Epithelial cell of esophagus (primary cell): ENCODE measurements at places on chromosomes 4 and X.

DNA sequence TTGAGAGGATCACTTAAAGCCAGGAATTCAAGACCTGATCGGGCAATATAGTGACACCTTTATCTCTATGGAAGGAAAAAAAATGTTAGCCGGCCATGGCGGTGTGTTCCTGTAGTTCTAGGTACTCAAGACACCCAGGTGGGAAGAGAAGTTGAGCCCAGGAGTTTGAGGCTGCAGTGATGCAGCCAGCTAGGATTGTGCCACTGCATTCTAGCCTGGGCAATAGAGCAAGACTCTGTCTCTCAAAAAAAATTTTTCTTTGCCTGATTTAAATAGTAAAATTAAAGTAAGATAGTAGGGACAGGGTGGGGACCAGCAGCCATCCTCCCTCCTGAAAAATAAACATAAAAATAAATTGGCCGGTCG, 16.9 kb upstream of the FAM47E start:
- DNase-seq = no peak

- peak; percentile 23 for DNase-seq
Measured at GRCh38 chr4:144645631-144646522, at the start of gene HHIP. TSS of gene HHIP (plus strand) at chr4:144646156. CDS start at chr4:144646676, 520 bp downstream.

- DNase-seq = no peak
Measured at GRCh38 chr4:53424280-53424679, 46.8 kb downstream of the FIP1L1 start.

GRCh38 chrX:10173331-10173900, 16.6 kb downstream of the CLCN4 start:
- peak; percentile 93 for DNase-seq

GRCh38 chr4:155930330-155930729, 23.3 kb downstream of the CTSO start:
- no peak for DNase-seq

DNA sequence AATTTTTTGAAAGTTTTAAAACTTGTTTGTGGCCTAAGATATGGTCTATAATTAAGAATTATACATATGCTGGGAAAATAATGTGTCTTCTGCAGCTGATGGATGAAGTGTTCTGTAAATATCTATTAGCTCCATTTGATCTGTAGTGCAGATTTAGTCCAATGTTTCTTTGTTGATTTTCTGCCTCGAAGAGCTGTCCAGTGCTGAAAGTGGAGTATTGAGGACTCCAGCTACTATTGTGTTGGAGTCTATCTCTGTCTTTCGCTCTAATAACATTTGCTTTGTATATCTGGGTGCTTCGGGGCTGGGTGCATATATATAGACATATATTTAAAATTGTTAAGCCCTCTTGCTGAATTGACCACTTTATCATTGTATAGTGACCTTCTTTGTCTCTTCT, 2127.3 kb downstream of the PCDH7 start:
- DNase-seq = peak; percentile 50

- DNase-seq = no peak
Measured at GRCh38 chr4:20086067-20086798, 165.5 kb upstream of the SLIT2 start.

- no peak for DNase-seq
Measured at GRCh38 chr4:138666366-138666765, 349.2 kb upstream of the NOCT start.

DNA sequence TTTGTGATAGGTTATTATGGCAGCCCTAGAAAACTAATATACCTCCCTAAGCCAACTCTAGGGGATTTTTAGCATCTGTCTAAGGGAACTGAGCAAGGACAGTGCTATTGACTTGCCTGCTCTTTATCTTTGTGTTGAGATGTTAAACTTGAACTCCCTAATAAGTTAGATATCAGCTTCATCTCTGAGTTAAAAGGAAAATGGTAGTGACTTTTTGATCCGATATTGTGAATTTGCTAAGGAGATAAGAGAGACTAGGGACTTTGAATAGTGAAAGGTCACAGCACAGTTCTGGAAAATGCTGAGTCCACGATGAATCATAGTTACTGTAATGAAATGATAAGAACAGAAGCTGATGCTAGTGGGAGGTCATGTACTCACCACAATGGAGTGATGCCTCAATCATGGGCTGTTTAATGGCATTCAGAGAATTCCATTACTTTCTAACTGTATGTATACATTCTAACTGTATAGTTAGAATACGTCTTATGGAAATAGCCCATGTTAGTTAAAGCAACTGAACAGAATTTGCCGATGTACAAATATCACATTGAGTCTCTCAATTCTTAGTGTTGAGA, 147.2 kb downstream of the GLRA3 start:
- peak; percentile 41 for DNase-seq

- DNase-seq = peak; percentile 36
Measured at GRCh38 chrX:56803850-56804681, 75.0 kb downstream of the NBDY start.

- DNase-seq = no peak
Measured at GRCh38 chr4:41619161-41619560, 81.2 kb downstream of the LIMCH1 start.

DNA sequence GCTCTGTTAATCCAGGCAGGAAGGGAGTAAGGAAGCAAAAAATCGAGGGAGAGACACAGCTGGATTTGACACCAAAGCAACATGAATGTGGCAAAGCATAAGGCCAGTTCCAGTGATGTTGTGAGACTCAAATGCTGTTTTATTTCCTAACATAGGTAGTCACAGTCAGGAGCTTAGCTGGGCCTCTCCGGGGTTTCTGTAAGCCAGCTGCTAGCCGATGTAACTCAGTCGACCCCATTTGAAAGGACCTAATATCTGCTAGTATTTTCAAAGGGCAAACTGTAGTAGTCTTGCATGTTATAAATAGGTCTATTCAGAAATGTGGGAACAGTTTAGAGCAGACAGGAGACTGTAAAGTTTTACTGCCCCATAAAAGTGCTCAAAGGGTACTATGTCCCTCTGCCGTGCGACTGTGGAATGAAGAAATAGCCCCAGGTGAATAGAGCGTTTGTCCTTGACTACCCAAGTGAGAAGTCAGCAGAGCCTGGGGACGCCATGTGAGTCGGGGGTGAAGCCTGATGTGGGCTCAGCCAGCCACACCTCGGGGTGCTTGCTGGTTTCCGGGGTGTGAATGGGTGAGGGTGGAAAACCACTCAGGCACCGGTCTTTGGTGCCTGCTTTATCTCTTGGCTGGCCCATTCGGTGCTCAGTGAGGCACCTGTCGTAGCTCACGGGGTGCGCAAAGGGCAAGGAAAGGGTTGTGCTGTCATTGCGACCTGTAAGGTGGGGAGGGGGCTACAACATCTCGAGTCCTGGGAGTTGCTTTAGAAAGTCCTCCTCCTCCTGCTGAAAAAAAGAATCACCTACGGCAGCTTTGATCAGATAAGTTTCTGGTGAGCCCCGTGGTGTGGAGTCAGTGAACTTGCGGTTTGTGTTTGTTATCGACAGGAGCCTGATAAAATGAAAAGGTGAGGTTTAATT, 745 bp downstream of the TRIM2 start:
- DNase-seq = no peak

DNA sequence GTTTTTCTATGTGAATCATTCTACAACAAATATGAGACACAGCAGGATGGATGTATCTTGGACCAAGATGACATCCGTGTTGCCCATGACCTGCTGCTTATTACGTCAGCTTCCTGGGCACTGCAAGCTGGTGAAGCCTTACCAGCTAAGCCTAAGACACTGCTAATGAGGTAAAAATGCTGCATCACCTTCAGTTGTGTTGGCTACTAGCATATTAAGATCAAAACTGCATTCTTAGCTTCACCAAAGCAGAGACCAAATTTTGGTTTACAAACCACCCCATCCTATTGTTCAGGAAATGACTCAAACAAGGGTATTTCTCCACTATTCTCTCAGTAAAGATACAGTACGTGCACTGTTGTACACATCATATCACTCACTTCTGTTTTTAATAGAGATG, 50.3 kb downstream of the MAML3 start:
- DNase-seq = peak; percentile 56

GRCh38 chr4:80507077-80507476, 171.5 kb downstream of the CFAP299 start:
- no peak for DNase-seq

- peak; percentile 8 for DNase-seq
Measured at GRCh38 chrX:44918722-44919121, 45.7 kb downstream of the KDM6A start.

GRCh38 chr4:10122236-10122932, 5.8 kb upstream of the WDR1 start:
- DNase-seq = no peak

DNA sequence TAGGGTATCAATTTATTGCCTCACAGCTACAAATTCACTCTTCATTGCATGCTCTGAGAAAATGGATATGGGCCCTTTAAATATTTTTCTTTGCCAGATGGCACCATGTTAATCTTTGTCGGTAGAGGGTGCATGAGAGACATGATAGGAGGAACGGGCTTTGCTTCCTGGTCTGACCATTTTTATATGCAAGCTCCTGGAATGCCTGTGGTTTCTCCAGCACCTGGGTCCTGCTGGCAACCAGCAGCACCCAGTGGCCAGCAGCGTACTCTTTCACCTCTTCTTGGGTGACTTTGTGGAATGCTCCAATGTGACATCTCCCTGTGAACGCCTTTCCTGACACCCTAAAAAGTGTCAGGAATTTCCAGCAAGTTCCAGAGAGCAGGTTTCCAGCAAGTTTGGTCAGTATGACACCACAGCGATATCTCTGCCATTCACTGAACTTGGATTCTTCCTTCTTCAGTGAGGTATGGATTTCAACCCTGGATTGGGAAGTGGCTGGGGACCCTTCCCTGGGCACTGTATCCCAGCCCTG, 140.3 kb upstream of the PGRMC2 start:
- peak; percentile 90 for DNase-seq

DNA sequence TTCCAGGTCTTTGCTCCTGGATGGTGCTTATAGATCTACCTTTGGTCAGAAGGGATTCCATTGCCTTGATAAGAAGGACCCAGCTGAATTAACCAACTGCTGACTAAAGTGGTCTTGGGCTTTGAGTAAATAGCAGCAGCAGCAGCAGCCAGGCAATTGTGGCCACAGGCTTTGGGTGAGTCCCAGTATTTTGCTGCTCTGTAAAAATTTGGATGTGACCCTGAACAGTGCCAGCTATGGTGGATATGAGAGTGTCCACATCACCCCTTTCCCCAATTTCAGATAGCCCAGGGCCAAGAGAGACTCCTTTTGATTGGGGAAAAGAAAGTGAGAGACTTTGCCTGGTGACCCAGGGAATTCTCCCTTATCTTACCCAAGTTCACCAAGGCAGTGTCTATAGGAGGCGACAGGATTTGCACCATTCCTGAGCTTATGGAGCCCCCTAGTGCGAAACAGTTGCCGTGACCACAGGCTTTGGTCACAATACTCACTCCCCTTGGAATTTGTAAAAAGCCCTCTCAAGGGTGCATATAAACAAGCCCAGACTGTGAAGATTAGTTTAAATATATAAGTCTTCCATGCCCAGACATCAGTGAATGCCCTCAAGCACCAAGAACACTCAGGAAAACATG, 518.0 kb downstream of the TMA16 start:
- peak; percentile 65 for DNase-seq

DNA sequence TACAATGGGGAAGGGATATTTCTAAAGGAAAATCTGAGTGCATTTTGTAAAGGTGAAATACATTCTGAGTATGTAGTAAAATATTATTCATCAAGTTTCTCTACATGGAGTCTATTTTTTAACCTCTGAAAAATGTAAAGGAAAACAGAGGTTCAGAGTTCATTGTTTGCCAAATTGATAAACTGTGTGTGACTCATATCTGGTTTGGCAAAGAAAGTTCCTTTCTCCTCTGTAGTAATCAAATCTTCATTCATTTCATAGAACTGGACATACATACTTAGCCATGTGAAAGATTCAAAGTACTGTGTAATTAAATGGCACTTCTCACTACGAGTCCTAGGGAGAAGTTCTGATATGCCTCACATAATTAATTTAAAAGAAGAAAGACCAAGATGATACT, 61.6 kb downstream of the HPGD start:
- peak; percentile 29 for DNase-seq

DNA sequence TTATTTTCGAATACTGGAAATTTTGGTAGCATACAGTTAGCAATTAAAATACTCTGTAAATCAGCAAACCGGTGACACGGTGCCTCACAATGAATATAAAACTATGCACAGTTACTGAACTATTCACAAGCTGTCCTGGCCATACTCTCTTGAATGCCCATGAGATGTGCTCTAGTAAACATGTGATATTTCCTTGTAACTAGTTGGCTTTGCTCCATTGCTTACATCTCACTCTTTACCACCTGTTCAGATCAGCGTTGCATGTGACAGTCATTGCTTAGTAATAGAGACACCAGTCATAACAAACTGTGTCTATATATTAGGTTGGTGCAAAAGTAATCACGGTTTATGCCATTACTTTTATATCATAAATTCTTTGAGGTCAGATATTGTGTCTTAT, 897.9 kb upstream of the FTHL17 start:
- no peak for DNase-seq

DNA sequence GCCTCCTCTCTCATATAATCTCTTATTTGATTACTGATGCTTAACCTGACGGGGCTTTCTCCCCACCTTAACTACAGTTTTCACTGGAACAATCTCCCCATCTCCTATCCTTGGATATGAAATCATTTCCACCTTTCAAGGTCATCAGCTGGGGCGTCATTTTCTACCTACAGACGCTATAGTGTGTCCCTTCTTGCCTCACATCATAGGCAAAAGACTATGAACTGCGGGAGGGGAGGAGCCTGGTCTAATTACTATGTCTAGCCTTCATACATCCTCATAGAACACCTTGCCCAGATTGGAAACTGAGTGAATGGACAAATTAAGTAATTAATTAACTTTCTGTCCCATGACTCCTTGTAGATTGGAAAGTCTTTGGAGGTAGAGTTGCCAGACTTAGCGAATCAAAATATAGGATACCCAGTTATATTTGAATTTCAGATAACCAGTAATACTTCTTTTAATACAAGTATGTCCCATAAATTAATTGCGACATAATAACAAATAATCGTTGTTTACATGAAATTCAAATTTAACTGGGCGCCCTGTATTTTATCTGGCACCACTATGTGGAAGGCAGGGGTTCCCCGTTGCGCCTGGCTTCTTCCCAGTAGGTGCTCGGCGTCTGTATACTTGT, 752 bp upstream of the ATP6AP2 start:
- DNase-seq = peak; percentile 2

DNA sequence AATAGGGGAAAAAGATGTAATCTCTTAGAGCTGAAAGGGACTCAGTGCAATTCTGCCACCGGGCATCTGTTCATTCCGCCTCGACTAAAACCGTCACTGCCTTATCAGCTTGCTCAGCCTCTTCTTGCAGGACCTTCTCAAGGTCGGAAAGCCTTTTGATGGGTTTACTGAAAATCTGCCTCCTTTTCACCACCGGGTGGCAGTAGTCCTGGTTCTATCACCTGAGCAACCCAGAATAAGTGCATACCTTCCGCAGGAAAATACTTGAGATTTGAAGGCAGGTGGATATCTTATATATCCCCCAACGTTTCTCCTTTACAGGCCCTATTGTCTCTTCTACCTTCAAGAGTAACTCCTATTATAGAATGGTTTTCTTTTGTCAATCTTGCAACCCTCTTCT, 103.4 kb upstream of the PAK3 start:
- DNase-seq = peak; percentile 48

- DNase-seq = no peak
Measured at GRCh38 chr4:26050212-26050643, 136.2 kb downstream of the SMIM20 start.

GRCh38 chr4:90121676-90122354, 5.4 kb upstream of the CCSER1 start:
- no peak for DNase-seq

- DNase-seq = peak; percentile 78
Measured at GRCh38 chr4:185792384-185793115, 19.4 kb downstream of the SORBS2 start.

- DNase-seq = peak; percentile 93
Measured at GRCh38 chr4:87103691-87104187, 116.7 kb downstream of the KLHL8 start.
